ENCODE measurements at places on chromosomes 1 and 21.

GRCh38 chr1:246037832-246038231 is 469.2 kb downstream of the SMYD3 start:
- DNase-seq: no peak

DNA sequence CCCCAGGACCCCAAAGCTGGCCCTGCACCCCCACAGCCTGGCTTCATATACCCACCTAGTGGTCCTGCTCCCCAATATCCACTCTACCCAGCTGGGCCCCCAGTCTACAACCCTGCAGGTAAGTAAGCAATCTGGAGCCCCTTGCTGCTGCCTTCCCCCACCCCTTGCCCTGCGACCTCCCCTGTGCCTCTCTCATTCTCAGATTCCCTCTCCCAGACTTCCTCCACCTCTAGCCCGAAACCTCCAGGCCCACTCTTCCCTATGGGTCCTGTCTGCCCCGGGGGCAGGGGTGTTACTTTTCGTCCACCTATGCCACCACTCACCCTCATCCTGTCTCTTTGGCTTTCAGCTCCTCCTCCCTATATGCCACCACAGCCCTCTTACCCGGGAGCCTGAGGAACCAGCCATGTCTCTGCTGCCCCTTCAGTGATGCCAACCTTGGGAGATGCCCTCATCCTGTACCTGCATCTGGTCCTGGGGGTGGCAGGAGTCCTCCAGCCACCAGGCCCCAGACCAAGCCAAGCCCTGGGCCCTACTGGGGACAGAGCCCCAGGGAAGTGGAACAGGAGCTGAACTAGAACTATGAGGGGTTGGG is 2.9 kb downstream of the SHISA4 start:
- DNase-seq: no peak

DNA sequence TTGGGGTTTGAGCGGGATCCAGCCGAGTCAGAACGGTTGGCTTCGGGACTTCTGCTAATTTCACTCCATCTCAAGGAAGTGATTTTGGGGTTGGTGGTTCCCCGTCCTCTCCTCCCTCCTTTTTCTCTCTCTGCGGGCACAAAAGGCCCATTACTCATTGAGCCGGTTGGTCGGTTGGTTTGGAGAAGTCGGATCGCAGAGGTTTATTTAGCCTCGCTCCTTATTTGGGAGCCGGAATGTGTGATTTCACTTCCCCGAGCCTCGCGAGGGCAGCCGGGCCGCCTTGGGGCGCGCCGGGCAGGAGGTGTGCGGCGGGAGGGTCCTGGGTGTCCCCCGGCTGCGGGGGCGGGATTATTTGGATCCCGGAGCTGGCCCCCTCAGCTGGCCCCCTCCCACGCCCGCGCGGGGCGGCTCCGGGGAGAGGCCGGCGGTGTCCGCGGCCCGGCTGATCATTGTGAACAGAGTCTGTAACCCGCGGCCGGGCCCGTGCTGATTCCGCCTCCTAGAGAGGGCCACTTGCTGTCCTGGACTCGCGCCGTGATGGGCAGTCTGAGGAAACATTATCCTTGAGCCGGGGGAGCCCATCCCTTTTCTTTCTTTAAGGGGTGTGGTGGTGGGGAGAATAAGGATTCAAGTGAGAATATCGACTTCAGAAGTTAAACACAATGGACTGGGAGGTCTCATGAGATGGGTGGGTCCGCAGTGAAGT is 1.2 kb downstream of the MAPKAPK2 start:
- peak; percentile 22 for DNase-seq

DNA sequence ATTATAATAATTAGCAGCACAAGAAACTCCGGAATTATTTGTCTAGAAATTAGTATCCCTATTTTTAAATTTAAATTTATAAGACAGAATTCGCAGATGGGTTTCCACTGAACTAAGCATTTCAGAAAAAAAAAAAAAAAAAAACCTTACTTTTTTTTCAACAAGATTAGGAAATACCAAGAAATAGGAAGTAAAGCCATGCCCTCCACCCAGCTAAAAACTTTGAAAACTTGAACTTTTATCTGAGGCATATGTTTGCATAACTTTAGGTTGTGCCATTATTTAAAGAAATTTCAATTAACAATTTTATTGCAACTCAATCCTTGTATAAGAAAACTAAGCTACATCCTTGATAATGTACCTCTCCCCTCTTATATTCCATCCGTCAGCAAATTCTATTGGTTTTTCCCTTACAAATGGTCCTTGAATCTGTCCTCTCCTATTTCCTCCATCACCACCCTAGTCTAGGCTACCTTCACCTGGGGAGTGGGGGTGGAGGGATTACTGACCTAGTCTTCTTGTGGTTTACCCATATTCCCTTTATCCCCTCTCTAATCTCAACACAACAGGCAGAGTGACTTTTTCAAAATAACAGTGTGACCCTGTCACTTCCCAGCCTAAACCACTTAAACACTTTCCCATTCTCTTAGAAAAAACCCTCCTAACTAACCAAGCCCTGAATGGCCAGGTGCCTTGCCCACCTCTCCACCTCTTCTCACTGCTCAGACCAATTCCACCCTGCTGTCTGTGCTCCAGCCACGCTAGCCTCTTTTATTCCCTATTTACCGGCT is 1.4 kb upstream of the EVI5 start:
- DNase-seq: no peak

- DNase-seq: no peak
Measured at GRCh38 chr1:244599937-244600350, 53.0 kb upstream of the DESI2 start.

DNA sequence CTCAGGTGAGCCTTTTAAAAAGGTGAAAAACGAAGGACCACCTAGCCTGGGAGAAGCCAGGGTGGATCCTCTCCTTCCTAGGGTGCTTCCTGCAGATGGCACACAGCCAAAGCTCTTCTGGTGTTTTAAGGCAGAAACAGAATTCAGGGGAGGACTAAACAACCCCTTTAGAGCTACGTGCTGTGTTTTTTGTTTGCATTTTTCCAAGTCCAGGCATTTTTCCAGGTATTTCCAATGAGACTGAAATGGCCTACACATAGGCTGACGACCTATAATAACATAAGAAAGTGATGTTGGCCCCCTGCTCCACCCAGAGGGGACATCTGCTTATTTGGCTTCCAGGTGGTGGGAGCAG is 83.8 kb downstream of the CAPZB start:
- DNase-seq: no peak

DNA sequence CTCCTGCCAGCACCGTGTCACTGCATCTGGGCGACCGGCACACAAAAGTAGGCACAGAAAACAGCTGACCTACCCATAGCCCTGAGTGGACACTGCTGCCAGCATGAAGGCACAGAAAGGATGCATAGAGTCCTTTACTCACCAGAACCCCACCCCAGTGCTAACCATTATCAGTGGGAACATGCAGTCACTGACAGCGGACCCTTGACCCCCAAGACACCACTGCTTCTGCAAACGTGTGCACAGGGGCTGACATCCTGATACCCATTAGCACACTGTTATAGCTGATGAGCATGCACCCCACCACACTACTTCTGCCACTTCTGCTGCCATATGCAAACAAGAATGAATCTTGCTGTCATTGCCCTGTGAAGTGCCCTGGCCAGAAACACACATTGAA is 953.0 kb upstream of the NCAM2 start:
- no peak for DNase-seq

DNA sequence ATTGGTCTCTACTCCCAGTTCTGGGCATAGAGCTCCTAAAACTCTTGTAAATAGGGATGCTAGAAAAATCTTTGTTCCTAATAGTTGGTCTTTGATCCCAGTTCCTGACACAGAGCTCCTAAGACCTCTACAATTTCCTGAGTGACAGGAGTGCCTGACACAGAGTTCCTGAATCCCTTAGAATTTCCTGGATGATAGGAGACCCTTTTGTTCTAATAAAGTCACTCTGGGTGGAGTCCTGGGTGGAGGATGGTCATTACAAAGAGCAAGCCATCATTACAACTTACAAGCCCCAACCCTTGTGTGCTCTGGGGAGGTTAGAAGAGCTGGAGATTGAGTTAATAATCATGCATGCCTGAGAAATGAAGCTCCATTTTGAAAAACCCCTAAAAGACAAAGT is 58.4 kb downstream of the ZZZ3 start:
- DNase-seq: no peak

- no peak for DNase-seq
Measured at GRCh38 chr1:93321720-93322119, 24.0 kb upstream of the DR1 start.

GRCh38 chr1:117821774-117822482 is 107.5 kb downstream of the GDAP2 start:
- DNase-seq: no peak

GRCh38 chr1:59017501-59018231 is 233.8 kb upstream of the JUN start:
- no peak for DNase-seq

DNA sequence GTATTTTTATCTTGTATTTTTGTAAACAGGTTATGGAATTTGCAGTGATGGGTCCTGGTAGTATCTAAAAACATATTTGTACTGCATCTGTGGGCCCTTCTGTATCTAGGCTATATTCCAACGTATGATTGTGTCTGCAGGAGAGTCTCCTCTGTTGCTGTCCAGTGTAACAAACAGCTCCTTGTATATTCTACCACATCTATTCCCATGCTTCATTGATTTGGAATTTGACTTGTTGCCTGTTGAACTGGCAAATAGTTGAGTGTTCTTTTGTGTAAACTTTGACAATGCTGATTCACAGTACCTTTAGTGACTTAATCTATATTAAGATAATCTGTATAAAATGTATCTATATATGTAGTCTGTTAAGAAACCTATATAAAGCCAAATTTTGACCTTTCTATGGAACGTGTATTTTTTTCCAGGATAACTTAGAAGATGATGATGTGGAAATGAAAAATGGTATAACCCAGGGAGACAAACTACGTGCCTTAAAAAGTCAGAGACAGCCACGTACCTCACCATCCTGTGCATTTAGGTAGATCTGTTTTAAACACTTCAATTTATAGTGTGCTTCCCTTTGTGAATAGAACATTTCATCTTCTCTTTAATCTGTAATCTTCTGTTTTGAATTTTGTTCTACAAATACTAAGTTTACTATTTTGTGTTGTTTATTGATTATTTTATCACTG is 43.4 kb upstream of the GPR88 start:
- DNase-seq: no peak

- no peak for DNase-seq
Measured at GRCh38 chr1:230501242-230501641, 75.1 kb upstream of the PGBD5 start.

DNA sequence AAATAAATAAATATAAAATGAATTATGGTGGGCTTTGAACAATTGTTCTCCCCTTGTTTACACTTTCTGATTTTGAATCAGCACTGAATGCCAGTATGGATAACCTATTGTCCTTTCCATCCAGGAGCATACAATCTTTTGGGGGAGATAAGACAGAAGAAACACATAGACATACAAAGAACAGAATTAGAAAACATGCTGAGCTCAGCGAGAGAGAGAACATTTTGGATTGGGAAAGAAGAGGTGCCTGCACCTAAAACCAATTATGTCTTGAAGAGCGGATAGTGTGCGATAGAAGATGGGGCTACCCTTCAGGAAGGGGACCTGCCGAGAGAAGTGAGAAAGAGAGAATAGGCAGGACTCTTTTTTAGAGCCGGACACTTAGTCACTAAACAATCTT is 6.6 kb downstream of the PGM1 start:
- DNase-seq: no peak

DNA sequence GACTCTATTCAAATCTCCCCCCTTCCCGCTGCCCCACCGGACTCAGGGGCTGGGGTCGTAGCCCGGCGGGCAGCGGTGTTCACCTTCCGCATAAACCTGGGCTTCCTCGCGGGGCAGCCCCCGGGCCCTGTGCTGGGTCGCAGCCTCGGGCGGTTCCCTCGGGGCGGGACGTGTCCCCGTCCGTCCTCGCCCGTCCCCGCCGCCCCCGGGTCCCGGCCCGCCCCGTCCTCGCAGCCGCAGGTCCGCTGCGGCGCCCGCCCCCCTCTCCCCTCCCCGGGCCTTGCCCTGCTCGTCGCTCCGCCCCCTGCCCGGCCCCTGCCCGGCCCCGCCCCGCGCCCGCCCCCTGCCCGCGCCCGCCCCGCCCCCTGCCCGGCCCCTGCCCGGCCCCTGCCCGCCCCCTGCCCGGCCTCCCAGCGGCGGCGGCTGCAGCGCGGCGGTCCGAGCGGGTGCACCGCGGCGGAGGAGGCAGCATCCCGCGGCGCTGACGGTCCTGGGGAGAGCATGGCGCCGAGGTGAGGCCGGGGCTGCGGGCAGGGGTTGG is at the start of gene COL18A1:
COL18A1 (plus strand) TSS at position 436 of the 541 bp plus-strand sequence; CDS start at position 502, 66 bp downstream.
- no peak for DNase-seq

GRCh38 chr1:201870397-201870796 is 18.3 kb upstream of the SHISA4 start:
- DNase-seq: no peak

DNA sequence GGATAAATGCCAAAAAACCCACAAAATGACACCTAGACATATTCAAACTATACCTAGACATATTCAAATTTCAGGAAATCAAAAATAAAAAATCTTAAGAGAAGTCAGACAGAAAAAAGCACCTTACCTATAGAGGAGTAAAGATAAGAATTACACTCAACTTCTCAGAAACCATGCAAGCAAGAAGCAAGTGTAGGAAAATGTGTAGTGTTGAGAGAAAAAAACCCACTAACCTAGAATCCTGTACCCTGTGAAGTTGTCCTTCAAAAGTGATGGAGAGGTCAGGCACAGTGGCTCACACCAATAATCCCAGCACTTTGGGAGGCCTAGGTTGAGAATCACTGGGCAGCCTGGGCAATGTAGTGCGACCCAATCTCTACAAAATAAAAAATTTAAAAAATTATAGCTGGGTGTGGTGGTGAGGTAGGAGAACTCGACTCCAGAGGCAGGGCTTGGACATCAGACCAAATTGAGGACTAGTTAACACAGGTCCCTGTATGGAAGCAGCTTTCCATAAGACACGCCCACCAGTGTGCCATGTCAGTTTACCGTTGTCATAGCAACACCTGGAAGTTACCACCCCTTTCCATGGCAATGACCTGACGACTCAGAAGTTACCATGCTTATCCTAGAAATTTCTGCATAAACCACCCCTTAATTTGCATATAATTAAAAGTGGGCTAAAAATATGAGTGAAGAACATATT is 20.7 kb downstream of the PDIK1L start:
- no peak for DNase-seq

GRCh38 chr1:206062464-206062863 is 9.5 kb downstream of the RHEX start:
- DNase-seq: no peak

DNA sequence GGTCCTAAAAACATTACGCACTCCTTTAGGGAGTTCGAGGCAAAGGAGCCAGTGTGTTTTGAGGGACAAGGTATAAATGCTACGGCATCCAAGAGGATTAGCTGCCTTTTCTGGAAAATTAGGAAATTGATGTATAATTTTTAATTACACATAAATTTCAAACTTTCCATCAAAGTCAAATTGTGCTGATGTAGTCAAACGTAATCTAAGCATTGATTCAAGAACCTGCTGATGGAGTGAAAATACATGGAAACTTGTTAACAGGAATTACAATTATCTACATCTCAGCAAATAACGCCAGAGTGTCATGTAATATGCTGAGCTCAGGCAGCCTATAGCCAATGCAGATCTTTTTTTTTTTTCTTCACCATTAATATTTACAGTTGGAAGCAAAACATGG is 194.5 kb downstream of the CRB1 start:
- no peak for DNase-seq
